ENCODE measurements at places on chromosomes 5 and 9. TPM values are rescaled to one million over a fixed set of nuclear protein-coding genes. Genes with fewer than 3 reads are reported as not detected.

The PLEKHG4B gene
- total RNA-seq, result not detected

The RAD50 gene
- total RNA-seq, result 32.3 TPM

The PCDHAC2 gene
- not detected for total RNA-seq

The OLFM1 gene
- total RNA-seq, result not detected

The GALNT12 gene
- 4.0 TPM for total RNA-seq

The EGFL7 gene
- total RNA-seq, result 0.80 TPM

The GCNT4 gene
- 0.39 TPM for total RNA-seq

The UBE2QL1 gene
- total RNA-seq, result not detected

The COL15A1 gene
- 0.20 TPM for total RNA-seq

The KIF4B gene
- total RNA-seq, result not detected

The OR1J1 gene
- not detected for total RNA-seq

The GPR107 gene
- total RNA-seq, result 21.7 TPM

The CDHR2 gene
- total RNA-seq, result 1.7 TPM

The CNTNAP3 gene
- not detected for total RNA-seq

The GPX8 gene
- not detected for total RNA-seq

The LRRC19 gene
- not detected for total RNA-seq

The IL3 gene
- 0.82 TPM for total RNA-seq

The TUBB4B gene
- total RNA-seq, result 372 TPM

The KCNV2 gene
- not detected for total RNA-seq

The CCDC183 gene
- total RNA-seq, result 0.55 TPM

The GABRA6 gene
- total RNA-seq, result not detected

The SLC25A2 gene
- 0.25 TPM for total RNA-seq

The F2RL2 gene
- total RNA-seq, result not detected

Data from T-helper 2 cell treated with Interferon-gamma antibody and Interleukin-4, amounts not matched to agents 100 ng/mL and 5 ng/mL, for 36 hours (primary cell).